ENCODE measurements at places on chromosomes 3 and 15. TPM values are rescaled to one million over a fixed set of nuclear protein-coding genes. Genes with fewer than 3 reads are reported as not detected.

Gene ZMYND10
- not detected for polyA plus RNA-seq

GRCh38 chr15:92808598-92809063 lies 91.5 kb upstream of the CHD2 start:
- no peak for DNase-seq

Gene NPAP1
- not detected for polyA plus RNA-seq

DNA sequence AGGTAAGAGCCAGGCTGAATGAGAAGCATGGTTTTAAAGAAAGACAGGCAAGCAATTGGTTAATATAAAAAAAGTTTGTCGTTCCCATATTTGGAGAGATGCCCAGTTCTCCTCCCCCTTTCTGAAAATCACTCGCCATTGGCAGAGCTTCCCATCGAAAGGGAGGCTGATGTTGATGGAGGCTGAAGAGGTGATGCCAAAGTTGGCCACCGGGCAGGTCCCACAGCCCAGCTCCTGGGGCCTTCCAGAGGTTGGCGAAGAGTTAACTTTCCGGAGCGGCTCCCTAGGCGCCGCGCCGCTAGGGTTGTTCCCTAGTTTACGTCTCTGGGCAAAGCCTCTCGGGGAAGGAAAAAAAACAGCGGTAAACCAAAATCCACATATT lies 793 bp downstream of the PCOLCE2 start:
- DNase-seq: no peak

Gene NR1I2
- 0.65 TPM for polyA plus RNA-seq

Gene BSN
- not detected for polyA plus RNA-seq

Gene SCAPER
- 11.2 TPM for polyA plus RNA-seq

- DNase-seq: no peak
These were observed 18.0 kb downstream of the NCEH1 start for GRCh38 chr3:172692751-172693338.

DNA sequence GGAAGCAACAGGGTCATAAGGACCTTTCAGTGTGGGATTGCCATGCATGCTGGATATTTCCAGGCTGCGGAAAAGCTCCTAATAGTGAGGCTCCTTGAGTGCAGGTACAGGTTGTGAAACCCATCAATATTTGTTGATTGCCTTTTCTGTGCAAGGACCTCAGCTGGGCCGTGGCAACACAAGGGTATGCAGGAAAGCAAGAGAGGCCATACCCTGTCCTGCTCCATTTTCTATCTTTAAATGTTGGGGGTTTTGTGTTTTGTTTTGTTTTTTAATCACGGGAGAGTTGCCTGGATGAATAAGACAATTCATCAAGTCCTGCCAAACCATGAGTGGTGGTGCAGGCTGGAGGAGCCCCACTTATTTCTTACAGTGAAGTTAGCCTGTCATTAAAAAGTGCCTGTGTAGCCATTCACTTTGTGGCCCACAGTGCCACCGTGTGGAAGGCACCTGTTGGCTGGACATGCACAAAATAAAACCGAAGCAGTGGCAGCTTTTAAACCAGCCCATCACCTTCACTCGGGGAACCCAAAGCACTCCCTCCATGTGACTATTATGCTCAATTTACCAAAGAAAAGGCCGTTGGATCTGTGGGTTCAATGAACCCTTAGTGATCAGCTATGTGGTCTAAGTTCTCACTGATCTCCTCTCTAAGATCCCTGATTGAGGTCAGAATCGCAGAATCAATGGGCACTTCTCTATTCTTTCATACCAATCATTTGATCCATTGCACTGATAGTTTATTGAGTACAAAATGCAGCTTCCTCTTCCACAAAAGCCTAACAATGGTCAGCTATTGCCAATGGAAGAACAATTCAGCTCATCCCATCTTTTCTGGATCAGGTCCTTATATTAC lies 42.2 kb downstream of the CLDN18 start:
- DNase-seq: no peak

Measured in naive B cell (primary cell).